ENCODE measurements at places on chromosomes 5 and 9. TPM values are rescaled to one million over a fixed set of nuclear protein-coding genes. Genes with fewer than 3 reads are reported as not detected.

The PCDHB6 gene
- total RNA-seq: 0.24 TPM

The GCNT4 gene
- 6.1 TPM for total RNA-seq

The RELL2 gene
- 3.3 TPM for total RNA-seq

The FAM221B gene
- total RNA-seq: not detected

The BARHL1 gene
- not detected for total RNA-seq

The TMEM252 gene
- total RNA-seq: 0.46 TPM

The MELK gene
- 13.8 TPM for total RNA-seq

The FER gene
- 44.0 TPM for total RNA-seq

The PMPCA gene
- total RNA-seq: 42.1 TPM

The SCAI gene
- total RNA-seq: 8.8 TPM

The ECPAS gene
- 82.8 TPM for total RNA-seq

The LVRN gene
- total RNA-seq: 1.0 TPM

The CHSY3 gene
- 0.52 TPM for total RNA-seq

The RFX3 gene
- 12.3 TPM for total RNA-seq

The MOB3B gene
- 34.6 TPM for total RNA-seq

The PKD2L2 gene
- not detected for total RNA-seq

The INSL6 gene
- not detected for total RNA-seq

The CKMT2 gene
- 1.1 TPM for total RNA-seq

The FABP6 gene
- not detected for total RNA-seq

The GPR150 gene
- 0.28 TPM for total RNA-seq

The AK8 gene
- 2.0 TPM for total RNA-seq

The CDC25C gene
- 0.79 TPM for total RNA-seq

The SLC24A2 gene
- total RNA-seq: not detected

The NIPBL gene
- total RNA-seq: 77.2 TPM

The ELOVL7 gene
- total RNA-seq: 15.9 TPM

The RNF208 gene
- 7.1 TPM for total RNA-seq

The HTR1A gene
- not detected for total RNA-seq

The CCDC107 gene
- 35.8 TPM for total RNA-seq

The CCL21 gene
- 45.9 TPM for total RNA-seq

The GLRA1 gene
- not detected for total RNA-seq

The STPG3 gene
- total RNA-seq: not detected

The DUSP1 gene
- total RNA-seq: 233 TPM

The MTAP gene
- total RNA-seq: 42.7 TPM

The IL4 gene
- not detected for total RNA-seq

The TMEM171 gene
- 101 TPM for total RNA-seq

The GFPT2 gene
- total RNA-seq: 7.9 TPM

The PCDHGA4 gene
- total RNA-seq: 1.2 TPM

The KIF27 gene
- 4.7 TPM for total RNA-seq

The SH2D3C gene
- total RNA-seq: 3.2 TPM

The ITK gene
- total RNA-seq: 5.7 TPM

The SHISAL2B gene
- total RNA-seq: not detected

The PJA2 gene
- 76.5 TPM for total RNA-seq

The ORM1 gene
- 2.8 TPM for total RNA-seq

The OTULINL gene
- 67.2 TPM for total RNA-seq

The SLC6A19 gene
- total RNA-seq: 29.2 TPM

The FGD3 gene
- total RNA-seq: 5.4 TPM

The FCHO2 gene
- total RNA-seq: 56.7 TPM

All from mucosa of descending colon (tissue), 3 donors.